ENCODE measurements at places on chromosomes 7 and 10.

DNA sequence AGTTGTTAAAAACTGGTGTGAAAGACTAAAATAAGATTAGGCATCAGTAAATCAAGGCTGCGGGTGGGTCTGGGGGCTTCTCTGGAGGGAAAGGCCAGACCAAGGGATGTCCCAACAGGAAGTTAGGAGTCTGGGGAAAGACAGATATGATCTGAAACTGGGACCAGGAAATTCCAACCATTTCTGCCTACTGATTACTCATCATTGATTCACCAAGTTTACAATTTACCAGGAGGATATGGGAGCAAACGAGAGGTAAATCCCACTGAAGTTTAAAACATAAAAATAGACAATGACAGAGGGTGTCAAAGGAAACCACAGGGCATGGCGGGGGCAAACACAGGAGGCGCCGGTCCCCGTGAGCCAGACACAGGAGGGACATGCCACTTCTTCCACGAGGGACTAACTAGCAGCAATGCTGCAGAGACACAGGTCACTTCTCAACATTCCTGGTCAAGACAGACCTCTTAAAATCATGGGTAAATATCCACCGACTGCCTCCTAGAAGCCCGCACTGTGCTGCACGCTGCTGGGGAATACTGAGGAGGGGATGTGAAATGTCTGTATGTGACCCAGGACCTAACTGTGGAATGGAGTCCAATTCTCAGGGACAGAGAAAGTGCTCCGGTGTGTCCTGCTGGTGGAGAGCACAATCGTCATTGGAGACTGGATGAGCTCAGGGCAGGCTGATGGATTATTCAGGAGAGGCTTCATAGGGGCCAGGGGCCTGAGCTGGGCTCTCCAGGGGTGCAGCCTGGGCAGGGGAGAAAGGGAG lies 153.4 kb upstream of the KLF14 start:
- DNase-seq: peak; percentile 53

DNA sequence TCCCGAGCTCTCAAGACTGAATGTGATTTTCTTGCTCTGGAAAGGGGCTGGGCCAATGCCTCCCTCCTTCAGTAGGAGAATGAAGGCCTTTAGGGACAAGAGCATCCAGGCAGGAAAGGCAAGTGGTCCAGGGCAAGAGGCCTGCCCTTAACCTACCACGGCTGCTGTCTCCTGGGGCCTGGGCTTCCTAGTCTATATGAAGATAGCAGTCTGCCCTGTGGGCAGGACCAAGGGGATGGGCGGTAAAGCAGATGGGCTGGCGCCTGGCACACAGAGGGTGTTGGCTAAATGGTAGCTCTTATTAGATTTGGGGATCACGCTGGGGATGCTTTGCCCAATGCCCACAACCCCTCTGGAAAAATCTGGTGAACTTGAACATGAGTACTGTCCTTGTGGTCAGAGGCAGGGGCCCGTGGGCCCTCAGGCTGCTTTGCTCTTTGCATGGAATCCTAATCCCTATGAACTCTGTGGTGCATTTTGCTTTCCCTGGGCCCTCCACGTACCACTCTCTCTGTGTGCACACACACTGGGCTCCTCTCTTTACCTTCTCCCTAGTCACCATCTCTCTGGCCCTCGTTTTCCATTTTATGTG lies 20.3 kb downstream of the CHAT start:
- DNase-seq: no peak

- DNase-seq: no peak
Measured at GRCh38 chr10:102712089-102712488, 2.1 kb downstream of the ARL3 start.

DNA sequence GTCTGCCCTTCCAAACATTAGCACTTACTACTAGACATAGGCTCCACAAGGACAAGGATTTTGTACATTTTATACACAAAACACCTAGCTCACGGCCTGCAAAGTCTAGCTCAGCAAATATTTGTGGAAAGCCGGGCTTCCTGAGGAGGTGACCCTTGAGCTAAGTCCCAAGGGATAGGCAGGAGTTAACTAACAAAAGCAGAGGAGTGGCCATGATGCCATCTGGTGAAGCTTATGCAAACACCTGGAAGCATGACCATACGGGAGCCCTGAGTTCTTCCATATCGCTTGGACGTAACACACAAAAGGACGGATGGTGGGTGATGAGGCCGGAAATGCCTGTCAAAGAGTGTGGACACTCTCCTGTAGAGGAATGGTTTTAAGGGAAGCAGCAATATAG lies 25.9 kb upstream of the YAE1 start:
- DNase-seq: no peak

DNA sequence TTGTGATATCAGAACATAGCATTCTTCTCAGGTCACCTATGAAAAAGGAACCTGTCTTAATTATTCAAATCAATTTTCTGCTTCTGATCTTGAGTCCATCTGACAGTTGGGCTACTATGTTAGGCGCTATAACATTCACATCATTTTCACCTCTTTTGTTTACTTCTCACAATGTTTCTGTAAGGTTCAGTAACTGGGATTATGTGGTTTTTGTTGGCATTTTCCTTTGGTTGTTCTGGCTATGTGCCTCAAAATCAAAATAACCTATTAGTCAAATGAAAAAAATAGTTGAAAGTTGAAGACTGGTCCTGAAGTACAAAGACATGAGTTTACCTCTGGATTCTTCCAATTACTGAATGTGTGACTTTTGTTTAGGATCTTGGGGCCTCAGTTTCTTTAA lies 221.3 kb upstream of the SMIM30 start:
- DNase-seq: no peak

GRCh38 chr7:74236284-74236683 lies 17.9 kb downstream of the RFC2 start:
- DNase-seq: no peak

- no peak for DNase-seq
Measured at GRCh38 chr7:129385598-129385997, 48.6 kb upstream of the STRIP2 start.

DNA sequence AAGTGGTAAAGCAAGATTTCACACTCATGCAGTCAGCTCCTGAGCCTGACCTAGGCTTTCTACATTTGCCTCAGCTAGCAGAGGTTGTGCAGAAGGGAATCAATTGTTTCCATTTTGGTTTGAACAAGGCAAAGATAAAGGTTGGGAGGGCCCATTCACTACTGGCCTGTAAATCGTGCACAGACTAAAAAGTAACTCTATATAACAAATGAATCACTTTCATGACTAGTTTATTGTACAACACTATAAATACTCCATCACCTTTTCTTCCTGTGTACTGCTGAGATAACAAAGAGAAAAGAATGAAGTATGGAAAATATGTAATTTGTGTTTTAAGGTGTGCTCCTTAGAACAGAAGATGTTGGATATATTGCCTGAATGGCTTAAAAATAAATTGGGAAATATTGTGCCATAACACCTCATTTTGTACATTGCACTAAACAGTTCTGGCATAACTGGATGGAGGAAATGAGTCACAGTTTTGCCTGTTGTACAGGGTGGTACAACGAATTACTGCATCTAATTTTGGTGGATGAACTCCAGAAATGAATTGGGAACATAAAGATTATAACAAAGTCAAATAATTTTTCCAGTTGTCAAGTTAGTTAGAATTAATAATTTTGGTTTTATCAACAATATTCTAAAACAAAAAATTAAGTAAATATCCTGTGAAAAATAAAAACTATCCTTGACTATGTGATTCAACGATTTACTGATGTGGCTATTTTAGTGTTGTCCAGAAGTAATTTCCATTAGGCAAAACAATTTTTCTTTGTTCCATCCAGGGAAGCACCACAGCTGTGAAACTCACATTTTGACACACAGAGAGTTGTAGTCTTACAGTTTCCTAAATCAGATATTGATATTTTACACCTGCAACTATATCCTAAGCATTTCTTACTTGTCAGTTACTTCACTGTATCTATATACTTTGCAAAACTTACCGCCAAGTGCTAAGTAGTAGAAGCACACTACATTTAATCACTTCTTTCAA lies 18.0 kb downstream of the SEMA3C start:
- no peak for DNase-seq

DNA sequence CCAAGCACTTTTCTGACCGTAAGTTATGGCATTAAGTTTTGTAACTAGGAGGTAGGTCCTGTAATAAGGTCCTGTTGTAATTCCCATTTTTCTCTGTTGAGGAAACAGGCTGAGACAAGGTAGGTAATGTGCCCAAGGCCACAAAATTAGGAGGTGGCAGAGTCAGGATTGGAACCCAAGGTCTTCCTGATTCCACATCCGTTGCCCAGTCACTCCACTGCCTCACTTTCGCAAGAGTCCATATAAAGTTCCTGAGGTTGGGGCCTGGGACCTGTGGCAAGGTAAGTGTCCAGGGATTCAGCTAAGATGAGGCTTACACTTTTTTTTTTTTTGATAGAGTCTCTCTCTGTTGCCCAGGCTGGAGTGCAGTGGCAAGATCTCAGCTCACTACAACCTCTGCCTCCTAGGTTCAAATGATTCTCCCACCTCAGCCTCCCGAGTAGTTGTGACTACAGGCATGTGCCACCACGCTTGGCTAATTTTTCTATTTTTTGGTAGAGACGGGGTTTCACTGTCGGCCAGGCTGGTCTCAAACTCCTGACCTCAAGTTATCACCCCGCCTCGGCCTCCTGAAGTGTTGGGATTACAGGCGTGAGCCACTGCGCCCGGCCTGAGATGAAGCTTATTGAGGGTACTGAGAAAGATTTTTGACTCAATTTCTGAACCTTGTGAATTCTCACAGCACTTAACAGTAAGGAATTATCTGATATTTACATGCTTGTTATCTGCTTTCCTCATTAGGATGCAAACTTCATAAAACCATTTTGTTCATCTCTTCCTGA lies 20.3 kb upstream of the GNA12 start:
- DNase-seq: peak; percentile 18

- no peak for DNase-seq
Measured at GRCh38 chr10:52757773-52758172, 14.8 kb downstream of the MBL2 start.

DNA sequence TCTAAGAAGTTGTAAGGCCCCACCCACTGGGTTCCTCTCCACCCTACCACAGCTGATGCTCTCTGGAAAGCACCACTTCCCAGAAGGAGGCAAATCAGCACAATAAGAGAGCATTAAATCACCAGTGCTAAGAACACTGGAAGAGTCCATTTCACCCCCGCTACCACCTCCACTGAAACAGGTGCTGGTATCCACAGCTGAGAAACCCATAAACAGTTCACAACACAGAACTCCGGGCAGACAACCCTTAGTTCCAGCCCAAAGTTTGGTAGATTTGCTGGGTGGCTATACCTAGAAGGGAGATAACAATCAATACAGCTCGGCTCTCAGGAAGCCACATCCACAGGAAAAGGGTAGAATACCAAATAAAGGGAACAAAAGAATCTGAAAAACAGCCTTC lies 34.1 kb downstream of the ZNF680 start:
- no peak for DNase-seq

DNA sequence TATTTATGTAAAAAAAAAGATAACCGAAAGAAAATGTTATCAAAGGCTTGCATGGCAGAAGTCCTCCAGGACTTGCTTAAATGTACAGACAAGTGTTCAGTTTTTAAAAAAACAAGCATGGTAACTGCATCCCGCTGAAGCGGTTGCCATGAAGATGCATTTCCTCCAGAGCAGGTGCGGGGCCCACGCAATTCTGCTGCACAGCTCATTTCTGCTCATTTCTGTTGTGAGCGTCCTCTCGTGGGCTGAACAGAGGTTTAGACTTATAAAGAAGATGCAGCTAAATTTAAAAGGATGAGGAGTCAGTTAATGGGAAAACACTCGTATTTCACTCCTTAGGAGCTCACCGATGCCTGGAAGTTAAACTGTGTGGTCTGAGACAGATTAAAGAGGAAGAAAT lies 247.6 kb downstream of the DNAJB6 start:
- no peak for DNase-seq

DNA sequence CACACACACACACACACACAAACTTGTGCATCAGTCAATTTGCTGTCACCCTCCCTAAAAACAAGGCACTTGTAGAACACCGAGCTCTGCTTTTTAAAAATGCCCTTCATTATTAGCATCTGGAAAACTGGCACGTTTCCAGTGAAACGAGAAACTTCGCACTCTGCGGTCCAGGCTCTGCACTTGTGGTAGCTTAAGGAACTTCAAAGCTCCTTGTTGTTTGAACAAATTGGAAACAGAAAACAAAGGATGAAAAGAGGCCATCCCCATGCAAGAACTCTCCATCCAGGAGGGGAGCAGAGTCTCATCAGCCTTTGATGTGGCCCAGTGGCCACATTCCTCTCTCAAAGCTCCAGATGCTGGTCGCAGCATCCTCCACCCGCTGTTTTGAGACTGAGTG lies 105.1 kb downstream of the C10orf90 start:
- no peak for DNase-seq

GRCh38 chr10:35043796-35044344 lies 46.3 kb downstream of the CUL2 start:
- DNase-seq: no peak

GRCh38 chr10:77357185-77357584 lies 280.4 kb downstream of the KCNMA1 start:
- no peak for DNase-seq

DNA sequence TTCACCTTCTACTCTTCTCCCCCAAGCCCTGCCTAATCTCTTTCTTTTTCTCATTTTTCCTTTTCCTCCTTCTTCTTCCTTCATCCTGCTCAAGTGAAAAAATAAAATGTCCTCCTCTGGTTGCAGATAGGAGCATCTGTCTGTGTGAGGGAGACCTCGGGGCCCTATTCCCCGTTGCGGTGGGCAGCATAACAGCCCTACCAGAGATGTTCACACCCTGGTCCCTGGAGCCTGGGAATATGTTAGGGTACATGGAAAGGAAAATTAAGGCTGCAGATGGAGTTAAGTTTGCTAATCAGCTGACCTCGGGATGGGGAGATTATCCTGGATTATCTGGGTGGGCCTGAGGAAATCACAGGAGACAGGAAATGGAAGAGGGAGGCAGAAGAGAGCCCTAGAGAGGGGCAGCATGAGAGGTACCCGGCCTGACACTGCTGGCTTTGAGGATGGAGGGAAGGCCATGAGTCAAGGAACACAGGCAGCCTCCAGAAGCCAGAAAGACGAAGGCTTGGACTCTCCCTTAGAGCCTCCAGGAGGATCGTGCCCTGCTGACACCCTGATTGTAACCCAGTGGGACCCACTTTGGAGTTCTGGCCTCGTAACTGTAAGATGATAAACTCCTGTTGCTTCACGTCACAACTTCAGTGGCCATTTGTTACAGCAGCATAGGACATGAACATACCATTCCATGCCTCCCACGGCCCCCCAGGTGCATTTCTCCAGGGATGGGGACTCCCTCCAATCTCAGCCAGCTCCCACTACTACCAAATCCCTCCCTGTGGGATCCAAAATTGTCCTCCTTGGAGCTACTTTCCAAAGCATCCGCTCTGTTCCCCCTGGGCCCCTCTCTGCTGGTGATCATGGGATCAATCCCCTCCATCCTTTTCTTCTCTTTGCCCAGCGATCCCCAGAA lies 39.0 kb upstream of the ZMIZ1 start:
- no peak for DNase-seq

GRCh38 chr7:45203459-45203858 lies 45.9 kb downstream of the RAMP3 start:
- no peak for DNase-seq

Data from trophoblast cell (in vitro differentiated cells and primary cell).